ENCODE measurements at places on chromosomes 7 and 10. TPM values are rescaled to one million over a fixed set of nuclear protein-coding genes. Genes with fewer than 3 reads are reported as not detected.

Gene GIMAP4
- not detected for total RNA-seq

Gene HYAL4
- not detected for total RNA-seq

Gene HECW1
- total RNA-seq: 15.3 TPM

Gene CYP2W1
- total RNA-seq: not detected

Gene NEURL1
- total RNA-seq: 0.50 TPM

Gene DRGX
- total RNA-seq: not detected

Gene IL6
- total RNA-seq: 0.59 TPM

Gene SUN1
- total RNA-seq: 84.4 TPM

Gene LRRC18
- total RNA-seq: not detected

Gene CLDN3
- 3.6 TPM for total RNA-seq

Gene ZC3HAV1
- 29.0 TPM for total RNA-seq

Gene TMEM140
- total RNA-seq: 1.1 TPM

Gene PRSS37
- total RNA-seq: not detected
